ENCODE measurements at places on chromosomes 4 and X.

DNA sequence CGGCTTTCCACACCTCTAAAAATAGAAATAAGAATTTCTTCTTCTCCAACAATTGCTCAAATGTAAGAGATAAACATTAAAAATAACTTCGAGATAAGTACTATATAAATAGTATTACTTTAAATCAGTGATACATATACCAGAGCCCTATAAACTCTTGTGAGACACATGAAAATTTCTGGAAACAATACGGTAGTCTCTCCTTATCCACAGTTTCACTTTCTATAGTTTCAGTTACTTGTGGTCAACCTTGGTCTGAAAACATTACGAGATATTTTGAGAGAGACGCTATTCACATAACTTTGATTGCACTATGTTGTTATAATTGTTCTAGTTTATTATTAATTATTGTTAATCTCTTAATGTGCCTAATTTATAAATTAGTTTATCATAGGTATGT is 101.5 kb upstream of the CXXC4 start:
- DNase-seq, result no peak

GRCh38 chr4:158005021-158005420 is 167.8 kb downstream of the GASK1B start:
- DNase-seq, result no peak

- DNase-seq, result no peak
Observed at GRCh38 chrX:123803331-123803983, 56.4 kb upstream of the XIAP start.

DNA sequence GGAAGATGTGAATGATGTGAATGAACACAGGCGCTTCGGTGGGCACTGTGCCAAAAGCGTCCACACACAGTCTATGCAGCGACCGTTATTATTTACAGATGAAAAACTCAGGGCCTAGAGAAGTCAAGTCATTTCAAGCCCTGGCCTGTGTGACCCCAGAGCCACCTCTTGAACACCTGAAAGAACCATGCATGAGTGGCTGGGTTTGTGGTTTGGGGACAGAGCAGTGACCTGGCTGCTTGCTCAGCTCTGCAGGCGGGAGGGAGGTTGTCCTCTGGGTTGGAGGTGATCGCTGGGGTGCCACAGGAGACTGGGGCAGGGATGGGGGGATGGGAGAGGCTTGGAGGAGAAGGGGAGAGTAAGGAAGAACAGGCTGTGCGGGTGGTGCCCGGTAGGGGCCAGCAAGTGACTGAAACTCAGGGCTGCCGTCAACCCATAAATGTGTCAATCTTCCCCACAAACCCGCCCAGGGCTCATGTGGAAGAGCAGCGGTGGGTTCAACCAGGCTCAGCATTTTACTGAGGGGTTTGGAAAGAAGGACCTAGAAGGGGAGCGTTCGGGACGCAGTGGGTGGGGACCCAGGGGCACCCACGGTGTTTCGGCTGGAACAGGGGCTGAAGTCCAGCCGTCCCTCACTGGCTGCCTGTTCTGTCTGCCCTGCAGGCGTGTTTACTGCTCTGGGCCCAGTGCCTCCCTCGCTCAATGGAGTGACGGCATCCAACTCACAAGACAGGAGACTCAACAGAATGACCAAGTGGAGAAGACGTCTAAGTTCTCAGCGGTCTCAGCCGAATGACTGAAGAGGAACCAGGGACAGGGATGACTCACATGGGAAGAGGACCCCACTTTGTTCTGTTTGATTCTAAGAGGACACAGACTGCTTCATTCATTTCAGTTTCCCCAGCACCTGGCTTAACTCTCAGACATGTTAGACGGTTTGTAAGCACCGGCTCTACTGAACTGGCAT is 167.8 kb downstream of the AFAP1 start:
- no peak for DNase-seq

DNA sequence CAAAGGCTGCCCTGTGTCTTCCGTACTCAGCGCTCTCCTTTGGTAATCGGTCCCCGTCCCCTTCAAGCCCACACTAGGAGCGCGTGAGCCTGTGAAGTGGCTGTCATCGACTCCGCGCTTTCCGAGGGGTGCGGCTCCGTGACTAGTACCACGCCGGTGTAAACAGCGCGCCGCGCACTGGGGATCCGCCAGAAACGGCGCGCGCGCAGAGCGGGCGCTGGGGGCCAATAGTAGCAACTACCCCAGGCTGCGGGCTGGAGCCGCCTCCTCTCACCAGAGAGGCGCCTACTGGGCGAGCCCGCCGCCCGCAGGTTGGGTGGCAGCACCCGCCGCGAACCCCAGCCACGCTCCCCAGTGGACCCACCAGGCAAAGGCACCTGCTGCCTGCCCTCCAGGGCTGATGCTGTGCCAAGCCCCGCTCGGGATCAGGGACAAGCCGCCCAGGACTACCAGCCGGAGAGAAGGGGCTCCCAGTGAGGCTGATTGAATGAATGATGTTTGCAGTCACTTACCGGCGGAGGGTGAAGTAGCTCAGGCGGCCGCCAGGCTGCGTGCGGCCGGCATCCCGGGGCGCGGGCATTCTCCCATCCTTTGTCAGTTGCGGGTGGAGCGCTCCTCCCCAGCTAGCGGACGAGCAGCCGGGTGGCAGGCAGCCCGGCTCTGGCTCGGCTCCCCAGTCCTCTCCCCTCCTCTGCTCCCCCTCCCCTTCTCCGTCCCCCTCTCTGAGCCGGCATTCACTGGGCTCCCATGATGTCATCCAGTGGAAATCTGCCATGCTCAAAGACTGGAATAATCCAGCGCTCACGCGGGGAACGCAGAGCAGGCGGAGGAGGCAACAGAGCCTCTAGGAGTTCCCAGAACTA is 370.3 kb upstream of the SMIM31 start:
- DNase-seq, result peak; percentile 94
